ENCODE measurements at places on chromosomes 2 and 18. TPM values are rescaled to one million over a fixed set of nuclear protein-coding genes. Genes with fewer than 3 reads are reported as not detected.

- peak; percentile 88 for DNase-seq
Observed at GRCh38 chr2:10844097-10844496, 31.5 kb upstream of the PDIA6 start.

DNA sequence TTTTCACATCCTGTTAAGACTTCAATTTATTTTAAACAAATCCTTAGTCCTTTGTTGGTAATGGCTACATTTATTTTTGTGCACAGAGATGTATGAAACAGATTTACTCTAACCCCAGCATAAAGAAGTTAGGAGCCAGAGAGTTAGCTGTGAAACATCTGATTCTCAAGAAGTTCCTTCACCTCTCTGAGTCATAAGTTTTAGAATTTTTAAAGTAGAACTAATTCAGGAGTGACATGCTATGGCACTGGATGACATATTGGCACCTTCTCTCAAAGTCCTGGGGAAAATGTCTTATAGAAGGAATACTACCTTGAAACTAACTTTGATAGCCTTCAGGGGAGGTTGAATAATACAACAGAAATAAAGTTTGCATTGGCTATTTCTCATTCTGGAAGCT is 6.4 kb upstream of the DSG2 start:
- no peak for DNase-seq

DNA sequence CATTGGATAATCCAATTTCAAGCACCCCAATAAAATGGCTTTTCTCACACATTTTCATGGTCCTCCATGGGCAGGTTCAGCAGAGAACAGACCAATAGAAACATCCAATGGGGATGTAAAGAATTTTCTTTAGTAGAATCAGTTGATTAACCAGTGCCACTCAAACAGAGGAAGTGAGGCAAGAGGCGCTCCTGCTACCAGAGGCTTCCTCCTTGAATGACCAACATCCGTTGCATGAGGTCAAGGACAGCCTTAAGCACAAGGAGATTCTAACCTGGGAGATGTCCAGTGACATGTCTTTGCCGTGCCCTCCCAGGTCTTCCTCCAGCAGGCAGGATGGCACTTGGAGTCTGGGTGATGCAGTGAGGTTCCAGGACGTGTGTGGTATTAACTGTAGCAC is 146.6 kb downstream of the PIEZO2 start:
- no peak for DNase-seq

DNA sequence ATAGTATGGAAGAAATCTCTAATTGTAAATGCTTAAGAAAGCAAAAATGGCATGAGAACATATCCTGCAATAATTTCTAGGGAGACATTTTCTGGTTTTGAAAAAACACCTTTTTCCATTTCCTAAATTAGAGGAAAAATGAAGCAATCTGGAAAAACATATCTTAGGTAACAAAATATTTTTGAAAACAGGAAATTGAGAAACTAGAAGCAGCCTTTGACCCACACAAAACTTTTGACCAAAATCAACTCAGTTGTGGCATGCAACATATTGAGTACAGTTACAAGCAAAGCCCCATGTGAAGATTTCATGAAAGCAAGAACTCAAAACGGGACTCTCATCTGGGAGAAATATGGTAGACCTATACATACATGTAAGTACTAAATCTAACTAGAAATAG is 28.6 kb upstream of the CHAC2 start:
- DNase-seq: no peak

GRCh38 chr2:129737660-129738527 is 241.6 kb upstream of the RAB6C start:
- no peak for DNase-seq

DNA sequence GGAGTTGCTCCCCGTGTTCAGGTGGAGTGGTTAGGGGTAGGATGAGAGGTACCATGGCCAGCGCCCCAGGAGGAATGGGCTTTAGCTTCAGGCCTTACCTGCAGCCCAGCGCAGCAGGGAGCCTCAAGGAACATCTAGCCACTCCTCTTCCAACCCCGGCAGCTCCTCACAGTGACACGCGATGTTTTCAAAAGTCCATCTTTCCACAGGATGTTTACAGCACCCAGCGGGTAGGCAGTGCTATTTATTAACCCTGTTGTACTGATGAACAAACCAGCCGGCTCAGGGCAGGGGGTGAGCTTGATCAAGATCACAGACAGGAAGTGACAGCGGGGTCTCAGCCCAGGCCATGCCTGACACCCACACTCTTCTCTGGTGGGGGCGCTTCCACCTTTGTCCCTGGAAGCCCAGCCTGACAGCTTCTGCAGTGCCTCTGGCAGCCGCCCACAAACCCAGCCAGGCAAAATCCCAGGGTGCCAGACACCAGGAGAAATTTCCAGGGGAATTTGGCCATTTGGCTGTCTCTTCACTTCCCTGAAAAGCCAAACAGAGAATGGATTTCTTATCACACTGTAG is 18.4 kb upstream of the PRLH start:
- no peak for DNase-seq

- no peak for DNase-seq
Observed at GRCh38 chr18:57390044-57390443, 37.7 kb downstream of the ST8SIA3 start.

DNA sequence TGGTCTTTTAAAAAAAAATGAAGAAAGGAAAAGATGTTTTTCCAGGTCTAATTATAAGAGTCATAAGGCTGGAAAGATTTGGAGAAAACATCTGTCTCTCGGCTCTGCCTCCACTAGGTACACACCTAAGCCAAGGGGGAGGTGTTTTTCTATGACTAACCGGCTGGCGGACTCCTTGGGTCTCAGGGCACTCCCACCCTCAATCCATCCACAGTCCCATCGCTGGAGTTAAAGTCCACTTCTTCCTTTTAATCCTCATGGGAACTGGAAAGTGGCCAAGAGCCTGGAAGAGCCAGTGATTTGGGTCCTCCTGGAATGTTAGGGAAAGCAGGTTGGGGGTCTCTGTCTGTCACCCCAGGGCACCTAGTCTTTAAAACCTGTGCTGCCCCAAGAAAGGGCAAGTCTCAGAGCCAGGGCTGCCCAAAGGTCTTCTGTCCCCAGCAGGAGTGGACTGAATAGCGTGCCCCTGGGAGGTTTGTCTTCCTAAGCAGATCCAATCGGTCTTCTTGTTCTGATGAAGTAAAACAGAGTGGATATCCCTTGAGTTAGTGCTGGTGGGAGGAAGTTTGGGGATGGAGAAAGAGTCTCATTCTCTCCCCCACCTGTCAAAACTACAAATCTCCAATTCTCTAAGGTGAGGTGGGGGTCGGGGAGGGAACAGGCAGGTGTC is 66.4 kb downstream of the MCFD2 start:
- DNase-seq: no peak

DNA sequence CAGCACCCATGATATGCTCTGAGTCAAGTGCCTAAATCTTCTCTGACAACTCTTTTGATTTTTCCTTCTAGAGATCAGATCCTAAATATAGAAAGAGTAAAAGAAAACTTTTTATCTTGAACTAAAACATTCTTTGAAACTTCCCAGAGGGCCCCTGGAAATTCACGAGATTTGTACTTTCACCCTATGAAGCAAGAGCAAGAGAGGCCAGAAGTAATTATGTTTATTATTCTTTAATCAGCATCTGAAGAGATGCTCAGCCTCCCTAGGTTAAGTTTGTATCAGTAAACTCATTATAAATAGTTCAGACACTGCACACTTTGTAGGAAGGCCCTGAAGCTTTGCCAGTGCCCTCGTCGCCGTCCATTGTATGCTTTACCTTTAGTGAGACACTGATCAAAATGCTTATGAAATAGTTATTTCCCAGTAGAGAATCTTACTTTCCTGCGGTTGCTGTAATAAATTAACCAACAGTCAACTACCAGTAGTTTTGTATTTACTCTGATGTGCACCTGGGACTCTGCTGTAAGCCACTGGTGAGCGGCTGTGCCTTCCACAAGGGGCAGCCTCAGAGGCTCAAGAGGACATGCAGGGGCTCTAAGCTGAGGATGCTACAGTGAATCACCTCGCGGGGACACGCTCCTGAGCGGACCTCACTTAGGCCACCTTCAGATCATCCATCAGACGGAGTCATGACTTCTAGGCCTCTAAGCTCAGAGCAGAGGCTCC is 71.9 kb downstream of the BIN1 start:
- no peak for DNase-seq

Gene FAM237A
- not detected for total RNA-seq

DNA sequence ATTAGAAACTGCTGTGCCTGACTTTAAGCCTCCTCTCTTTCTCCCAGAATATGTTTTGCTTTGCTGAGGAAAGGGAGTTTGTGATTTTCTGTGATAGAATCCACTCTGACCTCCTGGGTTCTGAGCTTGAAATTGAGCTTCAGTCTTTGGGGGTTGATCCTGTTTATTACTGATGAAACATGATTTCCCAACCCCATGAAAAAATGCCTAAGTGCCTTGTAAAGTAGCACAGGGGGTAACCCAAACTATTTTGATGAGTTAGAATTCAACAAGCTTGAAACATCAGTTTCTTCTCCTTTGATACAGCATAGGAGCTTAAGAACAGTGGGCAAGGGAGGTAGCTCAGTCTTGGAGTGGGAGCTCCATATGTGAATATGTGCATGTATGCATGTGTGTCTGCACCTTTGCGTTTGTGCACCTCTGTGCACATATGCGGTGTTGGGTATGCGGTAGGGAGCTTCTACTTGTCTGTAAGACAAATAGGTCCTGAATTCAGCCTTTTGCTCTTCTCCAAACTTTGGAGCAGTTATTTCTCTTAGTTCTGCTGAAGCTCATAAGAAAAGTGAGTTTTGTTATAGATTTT is 364.6 kb downstream of the OSR1 start:
- DNase-seq: no peak

GRCh38 chr2:239121600-239122012 is 273.7 kb downstream of the TWIST2 start:
- no peak for DNase-seq

- no peak for DNase-seq
Observed at GRCh38 chr2:235663875-235664274, 170.0 kb downstream of the AGAP1 start.

Gene AFF3
- total RNA-seq: 7.6 TPM

DNA sequence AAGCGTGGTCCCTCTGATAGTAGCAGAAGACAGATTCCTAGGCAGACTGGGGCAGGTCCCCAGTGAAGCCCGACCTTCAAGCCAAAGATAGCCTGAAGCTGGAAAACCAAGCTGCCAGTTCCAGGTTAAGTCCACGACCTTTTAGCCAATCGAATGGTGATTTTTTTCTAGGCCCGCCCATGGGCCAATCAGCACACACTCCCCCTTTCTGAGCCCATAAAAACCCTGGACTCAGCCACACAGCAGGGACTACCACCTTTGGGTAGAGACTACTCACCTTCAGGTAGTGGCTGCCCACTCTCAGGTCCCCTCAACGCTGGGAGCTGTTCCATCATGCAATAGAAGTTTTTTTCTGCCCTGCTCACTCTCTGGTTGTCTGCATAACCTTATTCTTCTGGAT is 14.5 kb upstream of the ADI1 start:
- no peak for DNase-seq

DNA sequence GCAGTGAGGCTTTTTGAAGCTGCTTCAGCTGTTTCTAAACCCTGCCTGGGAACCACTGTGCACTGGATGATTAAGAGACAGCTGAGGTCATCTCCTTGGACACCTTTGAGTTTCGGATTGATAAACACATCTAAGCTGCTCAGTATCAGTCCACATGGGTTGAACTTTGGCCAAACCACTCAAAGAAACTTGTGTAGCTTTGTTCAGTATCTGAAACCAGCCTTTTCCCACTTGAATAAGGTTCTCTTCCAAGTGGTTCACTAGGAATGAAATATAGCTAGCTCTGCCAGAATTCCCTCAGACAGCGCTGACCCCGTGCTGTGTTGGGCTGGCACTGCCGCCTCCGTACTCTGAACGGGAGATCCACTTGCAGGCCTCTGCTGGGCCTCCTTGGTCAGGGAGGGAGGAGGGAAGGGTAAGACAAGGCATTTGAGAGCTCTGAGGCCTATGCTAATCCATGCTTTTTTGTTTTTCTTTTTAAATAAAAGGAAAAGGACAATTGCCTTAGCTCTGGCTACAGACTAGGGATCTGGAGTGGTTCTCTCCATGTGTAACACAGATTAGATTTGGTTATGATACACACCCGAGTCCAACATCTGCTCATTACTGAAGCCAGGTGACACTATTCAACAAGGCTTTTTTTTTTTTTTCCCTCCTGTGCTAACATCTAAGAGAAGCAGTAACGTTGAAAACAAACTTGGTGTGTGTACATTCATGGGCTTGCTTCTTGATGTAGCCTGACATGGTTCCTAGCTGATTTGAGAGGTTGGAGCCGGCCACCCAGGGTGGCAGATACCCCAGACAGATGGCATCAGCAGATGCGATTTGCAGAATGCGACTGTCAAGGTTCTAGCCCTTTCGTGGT is 67.7 kb downstream of the NCK2 start:
- peak; percentile 66 for DNase-seq

- DNase-seq: peak; percentile 66
Observed at GRCh38 chr2:239522002-239522739, 121.4 kb upstream of the HDAC4 start.

DNA sequence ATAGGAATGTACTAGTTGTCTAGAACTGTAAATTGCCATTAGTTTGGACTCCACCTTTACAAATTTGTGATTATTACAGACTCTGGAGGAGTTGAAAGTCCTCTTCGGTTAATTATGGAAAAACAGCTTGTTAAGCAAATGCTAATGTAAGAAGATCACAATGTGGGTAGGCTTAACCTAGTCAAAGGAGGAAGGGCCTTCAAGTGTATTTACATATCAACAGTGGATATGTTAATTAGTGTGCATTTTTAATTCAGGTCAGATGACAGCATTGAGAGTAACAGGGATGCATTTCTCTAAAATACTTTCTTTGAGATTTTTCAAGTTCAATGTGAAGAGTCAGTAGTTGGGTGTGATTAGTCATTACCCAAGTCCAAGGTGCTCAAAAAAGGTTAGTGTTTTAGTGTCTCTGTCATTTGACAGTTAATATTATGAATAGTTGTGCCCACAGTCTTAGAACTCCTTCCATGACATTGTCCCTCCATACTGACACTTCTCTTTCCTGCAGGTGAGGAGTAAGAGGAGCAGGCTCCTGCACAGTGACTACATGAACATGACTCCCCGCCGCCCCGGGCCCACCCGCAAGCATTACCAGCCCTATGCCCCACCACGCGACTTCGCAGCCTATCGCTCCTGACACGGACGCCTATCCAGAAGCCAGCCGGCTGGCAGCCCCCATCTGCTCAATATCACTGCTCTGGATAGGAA is 28.0 kb downstream of the CD28 start:
- no peak for DNase-seq

- DNase-seq: no peak
Observed at GRCh38 chr2:14790041-14790640, 157.6 kb downstream of the LRATD1 start.

DNA sequence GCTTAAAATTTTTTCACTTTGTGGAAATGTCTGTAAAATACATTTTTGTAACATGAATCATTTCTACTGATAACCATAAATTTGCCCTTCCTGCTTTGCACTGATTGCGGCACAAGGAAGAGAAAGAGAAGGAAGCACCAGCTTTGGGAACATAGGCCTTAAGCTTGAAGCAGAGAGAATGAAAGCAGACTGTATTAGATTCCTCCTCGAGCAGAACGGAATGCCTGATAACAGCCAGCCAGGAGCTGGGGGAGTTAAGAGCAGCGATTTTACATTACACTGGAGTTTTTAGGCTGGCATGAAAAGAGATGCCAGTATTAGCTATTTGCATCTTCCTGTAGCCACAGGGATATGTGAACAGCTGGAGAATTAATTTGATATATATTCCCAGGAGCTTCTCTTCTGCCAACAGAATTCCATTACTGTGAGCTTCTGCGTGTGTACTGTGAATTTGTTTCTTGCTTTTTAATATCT is 33.5 kb downstream of the CRIM1 start:
- DNase-seq: no peak

Gene SCYGR4
- not detected for total RNA-seq

- no peak for DNase-seq
Observed at GRCh38 chr2:209577376-209578357, 153.8 kb downstream of the MAP2 start.

GRCh38 chr2:102718387-102719316 is 43.2 kb upstream of the TMEM182 start:
- no peak for DNase-seq

Gene IL1B
- 0.30 TPM for total RNA-seq

Measured in Right ventricle myocardium superior (tissue), 1 donor.